ENCODE measurements at places on chromosomes 12 and 14.

- no peak for DNase-seq
Observed at GRCh38 chr12:57848208-57848607, 1.7 kb upstream of the CTDSP2 start.

DNA sequence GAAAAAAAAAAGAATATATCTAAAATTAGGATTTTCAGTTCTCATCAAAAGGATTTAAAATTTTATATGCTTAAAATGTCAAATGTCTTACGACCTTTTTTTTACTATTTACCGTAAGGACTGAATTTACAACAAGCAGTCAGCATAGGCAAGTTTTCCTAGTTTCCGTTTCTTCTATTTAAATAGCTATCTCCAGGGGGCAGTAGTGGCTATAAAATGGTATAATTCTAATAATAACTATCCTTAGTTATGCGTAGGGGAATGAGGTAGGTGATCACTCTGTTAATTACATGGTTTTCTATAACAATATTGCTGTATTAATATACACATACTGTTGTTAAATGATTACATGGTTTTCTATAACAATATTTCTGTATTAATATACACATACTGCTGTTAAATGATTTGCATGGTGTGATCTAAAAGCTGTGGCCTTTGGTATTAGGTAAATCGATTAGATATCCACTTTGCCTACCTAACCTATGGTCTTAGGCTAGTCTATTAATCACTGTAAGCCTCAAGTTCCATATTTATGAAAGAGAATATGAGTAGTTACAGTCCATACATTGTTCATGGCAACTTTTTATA, 217.7 kb upstream of the PDZRN4 start:
- DNase-seq, result no peak

- no peak for DNase-seq
Observed at GRCh38 chr14:91094772-91095171, 19.1 kb upstream of the DGLUCY start.

DNA sequence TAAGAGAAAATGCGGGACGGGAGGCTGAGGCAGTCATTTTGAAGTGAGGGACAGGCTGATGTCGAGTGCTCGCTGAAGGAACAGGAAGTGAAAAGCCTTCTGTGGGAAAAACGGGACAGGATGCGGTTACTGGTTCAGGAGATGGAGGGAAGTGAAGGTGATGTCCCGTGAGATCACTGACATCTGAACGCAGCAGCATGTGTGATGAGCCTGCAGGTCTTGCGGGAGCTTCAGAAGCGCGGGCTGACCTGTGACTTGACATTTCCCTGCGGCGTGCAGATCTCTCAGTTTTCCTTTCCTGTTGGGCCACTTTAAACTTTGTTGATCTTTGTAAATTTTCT, 77.8 kb downstream of the DDX51 start:
- no peak for DNase-seq

- DNase-seq, result no peak
Observed at GRCh38 chr12:45425426-45425825, 209.5 kb downstream of the ANO6 start.

GRCh38 chr14:105517096-105517495, 9.3 kb upstream of the TMEM121 start:
- no peak for DNase-seq

All from HuH-7.5 (cell line).